Activated naive CD8-positive, alpha-beta T cell treated with anti-CD3 and anti-CD28 coated beads, Interleukin-2, amount 50 U/mL, for 16 hours (primary cell): ENCODE measurements at places on chromosomes 12 and 14.

- DNase-seq, result no peak
These were observed 111.0 kb downstream of the BICD1 start for GRCh38 chr12:32217354-32218310.

GRCh38 chr14:101776344-101776743 lies 14.8 kb downstream of the PPP2R5C start:
- no peak for DNase-seq

DNA sequence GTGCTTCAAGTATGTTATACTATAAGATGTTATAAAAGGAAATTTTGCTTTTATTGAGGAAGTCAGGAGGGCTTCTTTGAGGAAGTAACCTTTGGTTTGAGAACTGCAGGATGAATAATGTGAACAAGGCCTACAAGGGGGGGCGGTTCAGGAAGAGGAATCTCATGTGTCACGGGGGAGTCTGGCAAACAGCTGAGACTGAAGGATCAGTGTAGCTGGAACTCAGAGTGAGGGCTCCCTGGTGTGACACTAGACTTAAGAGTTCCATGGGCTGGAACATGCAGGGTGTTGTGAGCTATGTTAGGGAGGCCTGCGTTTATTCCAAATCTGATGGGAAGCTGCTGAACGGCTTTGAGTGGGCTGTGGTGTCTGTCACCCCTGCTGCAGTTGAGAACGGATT lies 62.3 kb downstream of the UNC79 start:
- DNase-seq, result no peak

GRCh38 chr14:87529081-87529480 lies 463.9 kb downstream of the GALC start:
- no peak for DNase-seq

- DNase-seq, result no peak
These were observed 168.2 kb downstream of the AKAP6 start for GRCh38 chr14:32497248-32497647.

GRCh38 chr12:124441443-124442194 lies 125.8 kb downstream of the NCOR2 start:
- DNase-seq, result no peak

GRCh38 chr12:106249411-106250135 lies 1.8 kb upstream of the CKAP4 start:
- DNase-seq, result no peak

- no peak for DNase-seq
These were observed 32.9 kb upstream of the IGF1 start for GRCh38 chr12:102513272-102513671.

- no peak for DNase-seq
These were observed 565 bp downstream of the NT5DC3 start for GRCh38 chr12:103840462-103840875.

GRCh38 chr12:15443611-15444010 lies 121.3 kb downstream of the PTPRO start:
- DNase-seq, result no peak

DNA sequence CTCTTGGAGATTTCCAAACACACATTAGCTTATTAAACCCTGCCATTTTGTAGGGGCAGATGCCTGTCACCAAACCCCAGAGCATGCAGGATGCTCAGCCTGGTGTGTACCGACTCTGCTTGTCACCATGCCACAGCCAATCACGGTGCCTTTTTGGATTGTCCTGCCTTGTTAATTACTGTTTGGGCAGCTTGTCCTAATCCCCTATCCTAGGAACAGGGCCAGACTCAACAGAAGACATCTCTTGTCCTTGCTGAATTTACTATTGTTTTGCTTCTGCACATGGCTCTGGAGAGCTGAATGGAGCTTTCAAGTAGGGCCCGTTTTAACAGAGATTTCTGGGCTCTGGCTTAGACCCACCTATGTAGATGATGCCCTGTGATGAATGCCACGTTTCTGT lies 388.5 kb downstream of the AACS start:
- DNase-seq, result no peak

DNA sequence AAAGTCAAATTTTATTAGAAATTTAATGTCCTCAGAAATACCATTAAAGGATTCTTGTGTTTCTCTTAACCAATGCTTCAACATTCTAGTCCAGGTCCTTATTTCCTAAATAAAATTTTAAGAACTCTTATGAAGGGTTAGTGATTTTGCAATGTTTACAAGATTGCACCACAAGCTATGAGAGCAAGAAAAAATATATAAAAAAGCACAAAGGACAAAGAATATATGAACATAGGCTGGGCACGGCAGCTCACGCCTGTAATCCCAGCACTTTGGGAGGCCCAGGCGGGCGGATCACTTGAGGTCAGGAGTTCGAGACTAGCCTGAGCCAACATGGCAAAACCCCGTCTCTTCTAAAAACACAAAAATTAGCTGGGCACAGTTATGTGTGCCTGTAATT lies 7.7 kb downstream of the RACGAP1 start:
- DNase-seq, result no peak

- DNase-seq, result no peak
These were observed 19.5 kb downstream of the FIGNL2 start for GRCh38 chr12:51829011-51829481.
